ENCODE measurements at places on chromosomes 12 and 14. TPM values are rescaled to one million over a fixed set of nuclear protein-coding genes. Genes with fewer than 3 reads are reported as not detected.

DNA sequence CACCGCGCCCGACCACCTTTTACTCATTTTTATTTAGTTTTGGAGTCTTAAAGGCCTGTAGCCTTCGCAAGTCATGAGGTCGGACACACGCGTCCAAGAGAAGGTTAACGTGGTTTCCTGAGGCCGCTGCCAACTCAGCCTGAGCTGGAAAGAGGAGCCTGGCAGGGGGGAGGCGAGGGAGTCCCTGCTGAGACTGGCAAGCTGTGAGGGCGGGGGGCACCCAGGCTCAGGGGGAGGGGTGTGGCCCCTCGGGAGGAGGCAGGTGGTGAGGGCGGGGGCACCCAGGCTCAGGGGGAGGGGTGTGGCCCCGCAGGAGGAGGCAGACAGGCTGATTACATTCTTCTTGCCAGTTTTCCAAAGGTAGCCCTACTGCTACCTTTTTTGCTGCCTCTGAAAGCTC lies 143.2 kb downstream of the PIWIL1 start:
- no peaks in the 10 kb centered on the region for H3K4me1 ChIP-seq
- no peak overlapping the region for H3K4me3 ChIP-seq
- no peaks in the 10 kb centered on the region for H3K36me3 ChIP-seq
- no peak for DNase-seq
- H3K27ac ChIP-seq, result no peak overlapping the region

GRCh38 chr14:31543969-31544799 lies 17.0 kb upstream of the NUBPL start:
- no peak overlapping the region for H3K4me3 ChIP-seq
- peaks cover 12% of the 10 kb centered on the region for H3K27me3 ChIP-seq
- no peak for DNase-seq
- H3K27ac ChIP-seq, result no peak overlapping the region
- no peaks in the 10 kb centered on the region for H3K4me1 ChIP-seq
- no peaks in the 10 kb centered on the region for H3K36me3 ChIP-seq

- no peak overlapping the region for H3K27ac ChIP-seq
- H3K4me1 ChIP-seq, result no peaks in the 10 kb centered on the region
- H3K36me3 ChIP-seq, result no peaks in the 10 kb centered on the region
- no peak for DNase-seq
- no peak overlapping the region for H3K4me3 ChIP-seq
Observed at GRCh38 chr12:122851820-122852219, 16.6 kb downstream of the HIP1R start.

DNA sequence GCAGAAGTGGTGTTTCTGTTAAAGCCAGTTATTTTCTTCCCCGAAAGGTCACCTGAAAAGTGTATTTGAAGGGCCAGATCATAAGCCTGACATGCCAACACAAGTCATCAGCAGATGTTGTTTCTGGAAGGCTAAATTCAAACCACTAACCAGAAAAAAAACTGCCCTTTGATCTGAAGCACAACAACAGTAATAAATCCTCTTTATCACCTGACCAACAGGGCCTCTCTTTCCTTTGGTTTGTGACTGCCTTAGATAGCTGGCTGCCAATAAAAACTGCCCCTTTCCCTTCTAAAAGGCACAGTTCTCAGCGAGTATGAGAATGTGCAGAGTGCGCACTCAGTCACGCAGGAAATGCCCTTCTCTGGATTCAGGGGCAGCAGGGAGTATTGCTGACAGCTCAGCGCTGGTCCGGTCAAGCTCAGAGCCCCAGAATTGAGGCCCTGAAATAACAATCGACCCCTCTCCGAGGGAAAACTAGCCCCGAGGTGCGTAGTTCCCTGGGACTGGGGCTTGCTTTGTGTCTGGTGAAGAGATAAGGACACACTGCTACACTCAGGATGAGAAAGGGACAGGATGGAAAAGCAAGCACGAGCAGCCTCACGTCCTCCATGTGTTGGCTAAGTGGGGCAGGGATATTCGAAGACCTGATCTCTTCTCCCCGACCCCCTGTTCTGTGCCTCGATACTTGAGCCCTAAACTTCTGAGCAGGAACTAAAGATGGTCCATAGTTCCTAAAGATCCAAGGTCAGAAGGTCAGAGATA lies 184.2 kb upstream of the GZMB start:
- no peaks in the 10 kb centered on the region for H3K36me3 ChIP-seq
- H3K27me3 ChIP-seq, result peaks cover 3% of the 10 kb centered on the region
- DNase-seq, result no peak
- no peak overlapping the region for H3K27ac ChIP-seq
- no peak overlapping the region for H3K4me3 ChIP-seq

DNA sequence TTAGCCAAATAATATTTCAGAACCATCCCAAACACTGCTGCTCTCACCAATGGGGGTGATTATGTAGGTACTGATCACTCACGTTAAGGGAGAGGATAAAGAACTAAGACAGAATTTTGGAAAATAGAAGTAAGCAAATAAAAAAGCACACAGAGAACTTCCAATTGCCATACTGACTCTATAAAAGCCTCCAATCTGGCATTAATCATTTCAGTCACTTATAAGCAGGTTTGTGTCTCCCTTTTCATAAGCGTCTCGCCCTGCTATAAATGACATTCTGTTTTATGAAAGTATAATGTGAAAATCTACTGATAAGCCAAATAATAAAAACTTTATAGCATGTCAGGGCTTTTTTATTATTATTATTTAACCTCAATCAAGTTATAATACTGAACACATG lies 435.2 kb downstream of the ETNK1 start:
- H3K4me1 ChIP-seq, result no peaks in the 10 kb centered on the region
- no peak overlapping the region for H3K4me3 ChIP-seq
- no peaks in the 10 kb centered on the region for H3K36me3 ChIP-seq
- no peak for DNase-seq

- H3K36me3 ChIP-seq, result peaks cover 7% of the 10 kb centered on the region
- H3K4me1 ChIP-seq, result peaks cover 7% of the 10 kb centered on the region
- DNase-seq, result no peak
- no peak overlapping the region for H3K27ac ChIP-seq
Observed at GRCh38 chr12:92414170-92415070, 268.8 kb upstream of the BTG1 start.

DNA sequence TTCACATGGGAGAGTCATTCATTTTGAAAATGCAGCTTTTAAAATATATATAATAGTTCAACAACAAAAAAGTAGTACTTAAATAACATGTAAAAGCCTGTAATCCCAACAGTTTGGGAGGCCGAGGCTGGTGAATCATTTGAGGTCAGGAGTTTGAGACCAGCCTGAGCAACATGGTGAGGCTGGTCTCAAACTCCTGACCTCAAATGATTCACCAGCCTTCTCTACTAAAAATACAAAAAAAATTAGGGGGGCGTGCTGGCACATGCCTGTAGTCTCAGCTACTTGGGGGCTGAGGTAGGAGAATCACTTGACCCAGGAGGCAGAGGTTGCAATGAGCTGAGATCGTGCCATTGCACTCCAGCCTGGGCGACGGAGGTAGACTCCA lies 256.3 kb upstream of the RGS6 start:
- H3K27me3 ChIP-seq, result no peaks in the 10 kb centered on the region
- no peak overlapping the region for H3K27ac ChIP-seq
- no peak overlapping the region for H3K4me3 ChIP-seq
- H3K4me1 ChIP-seq, result peaks cover 12% of the 10 kb centered on the region

DNA sequence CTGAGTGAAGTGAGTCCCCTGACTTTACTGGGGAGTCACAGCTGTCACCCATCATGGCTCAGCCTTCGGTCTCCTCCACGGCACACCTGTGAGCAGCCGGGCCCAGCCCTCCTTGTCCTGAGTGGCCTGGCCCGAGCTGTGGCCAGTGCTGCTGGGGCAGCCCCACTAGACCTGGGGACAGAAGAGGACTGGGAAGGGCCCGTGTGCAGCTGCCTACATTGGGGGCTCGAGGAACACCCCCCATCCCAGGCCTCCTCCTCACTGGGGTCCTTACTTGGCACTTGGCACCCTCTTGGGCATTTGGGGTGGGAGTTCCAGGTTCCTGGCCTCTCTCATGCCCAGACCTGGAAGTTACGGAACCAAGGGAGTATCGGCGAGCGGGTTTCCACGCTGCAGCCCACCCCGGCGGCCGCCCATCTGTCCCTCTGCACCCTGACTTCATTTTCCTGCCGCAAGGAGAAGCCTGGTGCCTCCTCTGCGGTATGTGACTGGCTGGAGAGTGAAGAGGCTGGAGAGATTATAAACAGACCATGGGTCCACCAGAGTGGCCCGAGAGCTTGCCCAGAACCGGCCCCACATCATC lies 179.7 kb downstream of the KIF26A start:
- H3K27ac ChIP-seq, result no peak overlapping the region
- no peak overlapping the region for H3K4me3 ChIP-seq
- no peaks in the 10 kb centered on the region for H3K4me1 ChIP-seq
- H3K27me3 ChIP-seq, result no peaks in the 10 kb centered on the region
- H3K36me3 ChIP-seq, result no peaks in the 10 kb centered on the region

DNA sequence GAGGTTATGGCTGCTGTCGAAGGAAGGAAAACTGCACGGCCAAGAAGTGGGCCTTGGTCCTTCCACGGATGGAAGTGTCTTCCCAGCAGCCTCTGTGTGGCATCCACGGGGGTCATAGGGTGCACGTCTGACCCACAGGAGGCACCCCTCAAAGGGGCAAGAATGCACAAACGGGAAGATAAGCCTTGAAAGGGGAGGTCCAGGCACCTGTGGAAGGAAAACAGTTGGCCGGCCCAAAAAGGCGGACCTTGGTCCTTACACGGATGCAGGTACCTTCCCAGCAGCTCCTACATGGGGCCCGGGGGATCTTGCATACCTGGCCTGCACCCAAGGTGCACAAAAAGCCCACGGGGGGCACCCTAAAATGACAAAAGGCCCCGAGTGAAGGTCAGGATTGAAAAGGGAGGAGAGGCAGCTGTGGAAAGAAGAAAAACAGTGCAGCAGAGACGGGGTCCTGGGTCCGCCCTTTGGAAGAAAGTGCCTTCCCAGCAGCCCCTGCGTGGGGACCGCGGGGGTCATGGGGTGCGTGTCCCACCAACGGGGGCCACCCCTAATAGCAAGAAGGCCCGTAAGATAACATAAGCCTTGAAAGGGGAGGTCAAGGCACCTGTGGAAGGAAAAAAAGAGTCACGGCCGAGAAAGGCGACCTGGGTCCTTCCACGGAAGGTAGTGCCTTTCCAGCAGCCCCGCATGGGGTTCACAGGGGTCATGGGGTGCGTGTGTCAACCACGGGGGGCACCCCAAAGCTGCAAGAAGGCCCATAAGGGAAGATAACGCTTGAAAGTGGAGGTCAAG lies 276.1 kb downstream of the ALG10 start:
- no peak overlapping the region for H3K4me3 ChIP-seq
- no peak for DNase-seq
- no peak overlapping the region for H3K27ac ChIP-seq
- H3K27me3 ChIP-seq, result no peaks in the 10 kb centered on the region
- H3K36me3 ChIP-seq, result no peaks in the 10 kb centered on the region
- no peaks in the 10 kb centered on the region for H3K4me1 ChIP-seq

GRCh38 chr12:128843538-128843937 lies 9.7 kb upstream of the GLT1D1 start:
- H3K4me1 ChIP-seq, result peaks cover 10% of the 10 kb centered on the region
- no peak overlapping the region for H3K4me3 ChIP-seq
- no peaks in the 10 kb centered on the region for H3K36me3 ChIP-seq
- no peak for DNase-seq
- no peak overlapping the region for H3K27ac ChIP-seq

CHST11 gene
- total RNA-seq, result 56.6 TPM

TBC1D30 gene
- 0.20 TPM for total RNA-seq

ADAM21 gene
- not detected for total RNA-seq
